ENCODE measurements at places on chromosomes 3 and 15.

DNA sequence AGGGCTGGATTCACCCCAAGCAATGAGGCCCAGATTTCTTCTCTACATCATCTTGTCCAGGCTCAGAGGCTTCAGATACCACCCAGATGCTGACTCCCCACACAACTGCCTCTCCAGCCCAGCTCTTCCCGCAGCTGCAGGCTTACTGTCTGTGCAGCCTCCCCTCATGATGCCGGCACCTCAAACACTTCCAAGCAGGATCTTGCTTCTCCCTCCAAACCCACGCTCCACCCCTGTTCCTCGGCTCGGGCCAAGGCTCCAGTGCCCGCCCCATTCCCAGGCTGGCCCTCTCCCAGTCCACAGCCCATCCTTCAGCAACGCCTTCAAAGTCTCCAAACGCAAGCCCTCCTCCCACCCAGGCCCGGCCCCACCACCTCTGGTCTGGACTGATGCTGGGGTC lies 159.2 kb upstream of the LINGO1 start:
- no peak for DNase-seq

DNA sequence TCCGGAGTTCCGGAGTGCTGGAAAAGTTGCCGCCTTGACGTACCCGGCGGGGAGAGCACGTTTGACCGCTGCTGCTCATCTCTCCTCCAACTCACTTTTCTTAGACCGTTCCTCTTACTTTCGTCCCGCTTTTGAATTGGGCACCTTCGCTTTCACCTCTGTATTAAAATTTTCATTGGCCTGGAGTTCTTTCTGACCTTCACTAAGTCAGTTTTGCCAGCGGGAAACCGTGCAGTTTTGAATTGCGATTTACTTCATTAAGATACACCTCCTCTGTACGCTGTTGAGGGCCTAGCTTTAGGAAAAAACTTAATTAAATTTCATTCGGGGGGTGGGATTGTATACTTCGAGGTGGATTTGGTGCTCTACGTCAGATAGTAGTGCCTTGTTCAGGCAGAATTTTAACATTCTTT lies 1.3 kb downstream of the GMPS start:
- no peak for DNase-seq

DNA sequence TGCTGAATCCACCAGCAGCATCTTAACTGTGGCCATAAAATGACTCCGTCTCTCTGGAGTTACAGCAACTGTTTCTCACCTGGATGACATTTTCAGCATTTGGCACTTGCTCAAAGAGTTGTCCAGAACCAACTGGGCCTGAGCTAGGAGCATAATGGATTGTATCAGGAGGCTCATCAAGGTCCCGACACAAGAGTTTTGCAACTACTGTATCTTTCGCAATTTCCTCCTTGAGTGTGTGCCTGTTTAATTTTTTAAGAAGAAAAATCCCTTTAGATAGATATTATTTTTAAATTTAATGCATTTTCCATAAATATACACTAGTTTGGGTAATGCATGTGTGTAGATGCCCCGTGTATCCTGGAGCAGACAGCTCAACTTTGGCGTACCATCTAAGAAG lies 44.3 kb upstream of the C3orf49 start:
- no peak for DNase-seq

DNA sequence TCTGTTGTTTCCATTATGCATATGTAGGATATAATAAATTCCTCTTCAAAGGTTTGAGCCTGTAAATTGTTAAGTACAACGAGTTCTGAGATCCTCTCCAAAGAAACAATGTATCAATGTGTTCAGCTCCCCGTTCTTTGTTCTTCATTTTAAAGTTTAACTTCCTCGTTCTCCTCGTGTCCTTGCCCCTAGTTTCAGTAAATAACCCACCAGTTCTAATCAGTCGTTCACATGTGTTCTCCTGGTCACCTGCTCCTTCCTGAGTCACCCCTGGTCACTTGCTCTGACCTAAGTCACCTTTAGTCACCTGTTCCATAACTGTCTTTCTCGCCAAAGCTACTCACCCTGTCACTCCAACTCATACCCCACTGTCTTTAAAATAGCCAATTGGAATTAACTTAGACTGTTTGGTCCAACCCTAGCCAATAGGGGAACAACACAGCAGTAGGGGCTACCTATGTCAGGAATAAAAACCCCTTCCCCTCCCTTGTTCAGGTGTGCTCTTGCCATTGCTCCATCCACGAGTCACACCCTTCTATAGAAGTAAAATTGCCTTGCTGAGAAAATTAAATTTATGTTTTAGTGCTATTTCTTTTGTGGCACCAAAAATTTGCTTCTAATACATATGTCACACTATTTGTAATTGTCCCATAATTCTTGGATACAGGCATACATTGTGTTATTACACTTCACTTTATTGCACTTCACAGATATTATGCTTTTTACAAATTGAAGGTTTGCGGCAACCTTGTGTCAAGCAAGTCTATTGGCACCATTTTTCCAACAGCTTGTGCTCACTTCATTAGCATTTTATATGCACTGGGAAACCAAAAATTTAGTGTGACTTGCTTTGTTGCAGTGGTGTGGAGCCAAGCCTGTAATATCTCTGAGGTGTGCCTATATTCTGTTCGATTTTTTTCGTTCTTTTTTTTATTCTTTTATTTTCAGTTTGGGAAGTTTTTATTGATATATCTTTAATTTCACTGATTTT lies 15.3 kb upstream of the MCF2L2 start:
- no peak for DNase-seq

- no peak for DNase-seq
These were observed 42.8 kb upstream of the PTPRG start for GRCh38 chr3:61518590-61518989.

DNA sequence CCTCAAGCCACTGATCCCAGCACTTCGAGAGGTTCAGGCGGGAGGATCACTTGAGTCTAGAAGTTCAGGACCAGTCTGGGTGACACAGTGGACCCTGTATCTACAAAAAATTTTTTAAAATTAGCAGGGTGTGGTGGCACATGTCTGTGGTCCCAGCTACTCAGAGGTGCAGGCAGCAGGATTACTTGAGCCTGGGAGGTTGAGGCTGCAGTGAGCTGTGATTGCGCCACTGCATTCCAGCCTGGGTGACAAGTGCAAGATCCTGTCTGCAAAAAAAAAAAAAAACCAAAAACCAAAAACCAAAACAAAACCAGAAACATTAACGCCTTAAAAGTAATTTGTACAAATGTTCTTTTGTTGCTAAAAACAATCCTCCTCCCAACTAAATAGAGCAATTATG lies 27.9 kb upstream of the SLC12A8 start:
- no peak for DNase-seq

DNA sequence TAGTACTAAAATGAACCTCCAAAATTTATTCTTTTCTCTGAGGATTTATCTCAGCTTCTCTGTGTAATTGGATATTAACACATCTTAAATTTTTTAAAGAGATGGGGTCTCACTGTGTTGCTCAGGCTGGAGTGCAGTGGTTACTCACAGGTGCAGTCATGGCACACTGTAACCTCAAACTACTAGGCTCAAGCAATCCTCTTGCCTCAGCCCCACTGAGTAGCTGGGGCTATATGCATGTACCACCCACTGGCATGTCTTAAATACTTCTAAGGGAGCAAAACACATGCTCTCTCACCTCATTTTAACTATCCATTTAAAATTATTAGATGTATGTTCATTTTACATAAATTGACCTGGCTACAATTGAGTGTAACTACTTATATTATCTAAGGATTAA lies 11.3 kb upstream of the TMEM87A start:
- no peak for DNase-seq

DNA sequence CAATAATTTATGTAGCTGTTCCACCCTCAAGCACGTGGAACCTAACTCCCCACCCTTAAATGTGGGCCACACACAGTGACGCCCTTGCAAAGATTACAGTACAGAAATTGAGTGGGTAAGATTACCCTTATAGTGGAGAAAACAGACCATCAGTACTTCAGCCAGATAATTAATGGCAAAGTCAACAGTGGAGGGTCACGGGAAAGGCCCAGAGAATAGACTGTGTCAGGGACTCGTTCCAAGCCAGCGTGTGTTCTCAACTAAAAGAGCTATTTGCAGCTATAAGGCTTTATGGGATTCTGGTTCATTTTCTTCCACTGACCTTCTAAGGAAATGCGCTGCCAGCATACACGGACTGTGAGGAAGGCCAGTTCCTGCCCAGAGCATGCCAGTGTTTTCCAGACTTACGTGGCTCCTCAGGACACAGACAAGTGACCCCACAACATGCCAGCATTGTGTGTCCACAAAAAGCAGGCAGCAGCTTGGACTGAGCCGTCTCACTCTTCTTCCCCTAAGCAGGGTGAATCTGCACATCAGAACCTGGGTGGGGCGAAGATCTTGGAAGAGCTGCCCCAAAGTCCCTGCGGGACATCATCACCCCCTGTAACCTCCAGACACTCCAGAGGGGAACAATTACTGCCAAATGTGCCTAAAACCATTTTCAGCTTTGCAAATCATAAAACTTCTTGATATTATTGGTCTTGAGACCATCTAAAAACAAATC lies 428.5 kb downstream of the OCA2 start:
- no peak for DNase-seq

- DNase-seq, result no peak
These were observed 35.4 kb downstream of the SMARCC1 start for GRCh38 chr3:47746264-47746663.

GRCh38 chr15:62454567-62455172 lies 289.6 kb upstream of the C2CD4B start:
- no peak for DNase-seq

- no peak for DNase-seq
These were observed 21.6 kb downstream of the RLBP1 start for GRCh38 chr15:89199746-89200145.

GRCh38 chr3:183390844-183391243 lies 37.6 kb downstream of the MCF2L2 start:
- no peak for DNase-seq

DNA sequence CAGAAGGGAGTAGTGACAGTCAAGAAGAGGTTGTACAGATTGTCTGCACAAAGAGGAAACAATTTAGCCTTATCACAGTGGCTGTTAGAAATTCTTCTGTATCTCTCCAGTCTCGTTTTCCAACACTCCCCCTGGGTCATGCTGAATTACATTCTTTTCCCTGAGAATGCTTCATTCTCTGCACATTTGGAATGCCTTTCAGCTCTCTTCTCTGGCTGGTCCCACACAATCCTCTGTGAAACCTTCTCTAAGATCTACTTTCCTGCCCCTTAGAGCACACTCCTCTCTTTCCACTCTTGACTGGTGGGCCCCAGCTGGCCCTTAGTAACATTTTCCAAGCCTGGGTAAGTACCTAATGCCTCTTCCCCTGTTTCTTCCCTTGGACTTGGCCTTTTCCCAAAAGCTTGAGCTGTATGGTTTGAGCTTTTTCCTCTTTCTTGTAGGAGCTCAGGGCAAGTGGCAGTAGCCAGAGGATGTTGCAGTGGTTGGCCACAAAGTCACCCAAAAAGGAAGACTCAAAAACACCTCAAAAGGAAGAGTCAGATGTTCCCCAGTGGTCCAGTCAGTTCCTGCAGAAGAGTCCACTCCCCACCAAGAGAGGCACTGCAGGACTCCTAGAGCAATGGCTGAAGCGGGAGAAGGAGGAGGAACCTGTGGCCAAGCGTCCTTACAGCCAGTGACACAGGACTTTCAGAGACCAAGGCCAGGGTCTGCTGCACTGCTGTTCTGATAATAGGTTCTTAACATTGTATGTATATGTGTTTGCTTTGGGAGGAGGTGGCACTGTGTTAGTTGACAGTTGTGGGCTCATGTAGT lies 25.7 kb downstream of the HMCES start:
- DNase-seq, result no peak

DNA sequence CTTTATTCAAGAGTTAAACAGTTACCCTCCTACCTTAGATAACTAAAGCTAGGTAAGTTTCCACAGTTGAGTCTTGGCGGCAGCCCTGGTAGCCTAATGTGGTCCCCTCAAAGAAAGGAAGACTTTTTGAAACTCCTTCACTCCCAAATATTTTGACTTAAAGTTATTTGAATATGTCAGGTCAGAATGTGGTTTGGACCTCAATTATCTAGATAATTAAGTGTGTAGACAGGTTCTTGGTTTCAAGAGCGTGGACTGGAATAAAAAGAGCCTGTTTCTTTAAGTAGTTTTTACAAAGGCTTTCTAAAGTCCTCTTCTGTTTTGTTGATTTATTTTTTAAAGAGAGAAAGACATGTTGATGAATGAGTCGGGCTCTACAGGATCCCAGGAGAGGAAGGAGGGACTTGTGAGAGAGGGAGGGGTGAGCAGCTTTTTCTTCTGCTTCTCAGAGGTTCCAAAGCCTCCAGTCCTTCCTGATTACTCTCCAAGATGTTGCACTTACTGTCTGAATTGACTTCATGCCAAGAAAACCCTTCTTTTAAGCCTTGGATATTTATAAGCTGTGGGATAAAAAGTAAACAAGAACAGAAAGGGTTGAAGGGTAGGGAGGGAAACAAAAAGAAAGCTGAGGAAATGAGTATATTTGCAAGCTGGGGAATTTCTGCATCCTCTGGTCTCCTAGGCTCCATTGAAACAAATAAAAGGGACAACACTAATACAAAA lies 457.4 kb downstream of the IGSF11 start:
- no peak for DNase-seq

DNA sequence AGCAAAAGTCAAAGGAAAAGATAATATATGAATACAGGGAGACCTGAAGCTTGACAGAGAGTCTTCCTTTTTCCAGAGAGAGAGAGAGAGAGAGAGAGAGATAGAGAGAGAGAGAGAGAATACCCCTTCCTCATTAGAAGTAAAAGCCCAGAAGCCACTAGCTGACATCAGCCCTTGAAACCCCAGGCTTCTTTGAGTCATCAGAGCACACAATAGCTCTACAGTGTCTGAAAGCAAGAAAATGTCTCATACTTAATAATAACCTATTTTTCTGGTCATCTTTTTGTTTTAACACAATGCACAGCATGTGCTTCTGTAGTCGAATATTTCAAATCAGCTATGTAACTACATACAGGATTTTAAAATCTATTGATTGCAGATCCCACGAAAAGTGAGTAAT lies 109.2 kb upstream of the NANOGP8 start:
- no peak for DNase-seq

GRCh38 chr15:41411031-41411430 lies 5.9 kb upstream of the RTF1 start:
- no peak for DNase-seq

GRCh38 chr15:78831229-78832207 lies 20.3 kb upstream of the ADAMTS7 start:
- no peak for DNase-seq

- no peak for DNase-seq
These were observed 1.3 kb downstream of the SRP14 start for GRCh38 chr15:40037721-40038120.

- DNase-seq, result no peak
These were observed 29.2 kb downstream of the EPHB3 start for GRCh38 chr3:184590795-184591194.

All from esophagus muscularis mucosa (tissue), 4 donors.